ENCODE measurements at places on chromosomes 1 and 21. TPM values are rescaled to one million over a fixed set of nuclear protein-coding genes. Genes with fewer than 3 reads are reported as not detected.

The SMCP gene
- not detected for total RNA-seq

DNA sequence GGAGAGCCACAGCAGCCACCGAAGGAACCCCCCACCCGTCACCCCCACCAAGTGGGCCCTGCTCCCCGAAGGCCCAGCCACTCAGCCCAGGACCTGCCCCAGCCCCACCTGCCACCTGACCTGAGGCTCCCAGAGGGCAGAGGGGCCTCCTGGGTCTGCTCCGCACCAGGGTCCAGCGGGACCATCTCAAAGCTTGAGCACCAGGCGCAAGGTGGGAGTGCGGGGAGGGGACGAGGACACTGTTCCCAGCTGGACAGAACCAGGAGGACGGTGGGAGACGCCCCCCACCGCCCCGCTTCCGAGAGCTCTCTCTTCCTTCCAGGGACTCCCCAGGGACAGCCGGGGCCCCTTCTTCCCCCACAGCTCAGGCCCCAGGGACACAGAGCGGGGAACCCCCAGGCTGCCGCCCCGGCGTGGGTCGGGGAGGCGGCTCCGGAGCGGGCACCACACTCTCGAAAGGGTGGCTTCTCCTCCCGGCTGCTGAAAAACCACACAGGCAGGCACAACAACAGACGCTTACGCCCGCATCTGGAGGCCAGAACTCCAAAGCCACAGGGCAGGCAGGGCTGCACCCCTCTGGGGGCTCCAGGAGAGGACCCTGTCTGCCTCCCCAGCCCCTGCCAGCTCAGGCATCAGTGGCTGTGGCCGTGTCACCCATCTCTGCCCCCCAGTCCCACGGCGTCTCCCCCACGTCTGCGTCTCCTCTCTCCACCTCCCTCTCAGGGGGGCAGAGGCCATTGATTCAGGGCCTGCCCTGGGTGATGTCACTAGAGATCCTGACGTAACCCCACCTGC, 1.9 kb upstream of the TTLL10 start:
- H3K27ac ChIP-seq = no peak overlapping the region
- H3K36me3 ChIP-seq = no peaks in the 10 kb centered on the region
- H3K4me3 ChIP-seq = no peak overlapping the region

DNA sequence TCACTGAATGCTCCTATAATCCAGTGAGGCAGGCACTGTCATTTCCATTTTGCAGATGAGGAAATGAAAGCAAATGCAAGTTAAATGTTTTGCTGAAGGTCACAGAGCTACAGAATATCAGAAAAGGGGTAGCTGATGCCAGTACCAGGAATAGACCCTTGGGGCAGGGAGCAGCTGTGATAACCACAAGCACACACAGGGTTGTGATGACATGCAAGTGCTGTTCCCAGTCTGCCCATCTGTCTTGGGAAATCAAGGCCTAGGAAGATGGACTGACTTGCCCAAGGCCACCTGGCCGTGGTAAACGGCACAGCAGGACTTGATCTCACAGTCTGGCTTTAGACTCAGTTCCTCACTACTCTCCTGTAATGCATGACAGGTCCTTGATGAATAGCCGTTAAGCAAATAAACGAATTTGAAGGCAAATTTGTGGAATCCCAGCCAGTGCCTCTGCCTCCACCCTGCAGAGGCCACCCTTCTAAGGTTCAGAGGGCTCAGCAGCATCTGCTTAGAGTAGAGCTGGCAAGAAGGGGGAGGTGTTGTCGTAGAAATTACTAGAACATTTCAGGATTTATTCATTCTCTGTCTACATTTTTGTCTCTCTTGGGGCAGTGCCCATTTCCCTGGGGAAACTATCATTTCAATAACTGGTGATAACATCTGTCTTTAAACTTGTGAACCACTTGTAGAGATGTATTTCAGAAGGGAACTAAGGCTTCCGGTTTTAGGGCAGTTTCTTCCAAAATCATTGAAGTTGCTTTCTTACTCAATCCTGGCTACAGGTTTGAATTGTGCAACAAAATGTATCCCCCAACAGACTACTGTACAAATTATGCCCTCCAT, 53.2 kb upstream of the MRPS6 start:
- H3K4me1 ChIP-seq = peaks cover 8% of the 10 kb centered on the region
- H3K27me3 ChIP-seq = no peaks in the 10 kb centered on the region
- H3K36me3 ChIP-seq = no peaks in the 10 kb centered on the region

DNA sequence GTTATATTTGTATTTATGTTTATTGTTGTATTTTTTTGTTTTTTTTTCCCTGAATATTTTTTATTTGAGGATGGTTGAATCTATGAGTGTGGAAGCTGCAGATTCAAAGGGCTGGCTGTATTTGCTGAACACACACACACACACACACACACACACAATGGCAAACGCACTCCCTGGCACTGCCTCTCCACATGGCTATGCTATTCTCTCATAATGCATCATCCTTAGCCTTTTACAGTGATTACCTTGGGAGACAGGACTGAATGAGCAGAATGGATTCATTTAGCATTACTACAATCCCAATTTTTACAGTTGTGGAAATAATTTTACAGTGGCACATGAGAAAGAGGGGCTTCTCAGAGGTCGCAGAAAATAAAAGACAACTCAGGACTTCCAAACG, 390.1 kb downstream of the PCP4 start:
- H3K36me3 ChIP-seq = no peaks in the 10 kb centered on the region
- H3K4me1 ChIP-seq = no peaks in the 10 kb centered on the region
- no peak for DNase-seq
- H3K4me3 ChIP-seq = no peak overlapping the region
- H3K27me3 ChIP-seq = no peaks in the 10 kb centered on the region
- H3K27ac ChIP-seq = no peak overlapping the region

DNA sequence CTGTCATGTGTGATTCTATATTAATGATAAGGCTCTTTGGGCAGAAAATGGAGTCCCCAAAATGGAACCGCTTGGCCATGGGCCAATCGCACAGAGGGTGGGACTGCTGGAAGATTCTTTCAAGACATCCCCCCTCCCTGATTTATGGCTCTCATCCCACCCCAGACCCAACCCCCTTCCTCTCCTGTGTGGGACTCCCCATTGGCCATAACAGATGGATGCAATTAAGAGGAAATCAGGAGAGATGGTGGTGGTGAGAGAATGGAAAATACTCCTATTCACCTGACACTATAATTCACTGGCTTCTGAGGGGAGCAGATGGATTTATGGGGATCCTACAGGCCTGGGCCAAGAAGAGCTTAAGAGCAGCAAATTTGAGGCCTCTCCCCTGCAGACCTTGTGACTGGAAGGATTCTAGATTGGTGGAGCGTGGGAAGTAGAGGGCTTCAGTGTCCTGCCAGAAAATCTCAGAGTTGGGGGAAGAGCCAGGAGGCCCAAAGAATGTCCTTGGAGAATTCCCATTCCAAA, 1.7 kb downstream of the IGFN1 start:
- H3K27me3 ChIP-seq = no peaks in the 10 kb centered on the region
- no peak overlapping the region for H3K4me3 ChIP-seq
- no peak for DNase-seq
- no peak overlapping the region for H3K27ac ChIP-seq
- no peaks in the 10 kb centered on the region for H3K4me1 ChIP-seq

The TPTE gene
- total RNA-seq = not detected

GRCh38 chr1:63753591-63753990, 20.2 kb upstream of the ROR1 start:
- H3K4me1 ChIP-seq = no peaks in the 10 kb centered on the region
- no peaks in the 10 kb centered on the region for H3K27me3 ChIP-seq

The OR10J1 gene
- total RNA-seq = not detected

GRCh38 chr21:43739621-43740435, 20.9 kb downstream of the PDXK start:
- no peak overlapping the region for H3K27ac ChIP-seq
- H3K27me3 ChIP-seq = no peaks in the 10 kb centered on the region
- H3K36me3 ChIP-seq = peaks cover 5% of the 10 kb centered on the region

DNA sequence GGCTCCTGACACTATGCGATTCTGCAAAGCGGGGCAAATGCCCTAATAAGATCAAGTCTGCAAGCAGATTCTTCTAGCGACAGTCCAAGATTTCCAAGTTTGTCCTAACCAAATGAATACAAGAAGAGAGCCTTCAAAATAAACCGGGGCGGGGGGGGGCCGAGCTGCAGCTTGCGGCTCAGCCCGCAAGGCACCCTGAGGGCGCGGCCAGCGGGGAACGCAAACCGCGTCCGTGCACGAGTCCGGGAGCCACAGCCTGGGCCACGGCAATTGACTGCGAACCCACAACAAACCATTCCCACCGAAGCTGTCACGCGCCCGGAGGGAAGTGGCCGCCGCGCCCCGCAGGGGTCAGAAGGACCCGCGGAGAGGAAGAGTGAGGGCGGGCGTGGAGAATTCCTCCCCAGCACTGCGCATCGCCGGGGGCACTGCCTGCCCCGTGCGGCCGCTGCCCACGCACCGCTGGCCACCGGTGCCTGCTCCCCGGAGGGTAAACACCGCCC, 687 bp downstream of the TGFBR3 start:
- H3K27me3 ChIP-seq = peaks cover 16% of the 10 kb centered on the region
- peak overlapping the region; percentile 79 for H3K4me3 ChIP-seq
- H3K36me3 ChIP-seq = no peaks in the 10 kb centered on the region
- peaks cover 4% of the 10 kb centered on the region for H3K4me1 ChIP-seq
- H3K27ac ChIP-seq = no peak overlapping the region

DNA sequence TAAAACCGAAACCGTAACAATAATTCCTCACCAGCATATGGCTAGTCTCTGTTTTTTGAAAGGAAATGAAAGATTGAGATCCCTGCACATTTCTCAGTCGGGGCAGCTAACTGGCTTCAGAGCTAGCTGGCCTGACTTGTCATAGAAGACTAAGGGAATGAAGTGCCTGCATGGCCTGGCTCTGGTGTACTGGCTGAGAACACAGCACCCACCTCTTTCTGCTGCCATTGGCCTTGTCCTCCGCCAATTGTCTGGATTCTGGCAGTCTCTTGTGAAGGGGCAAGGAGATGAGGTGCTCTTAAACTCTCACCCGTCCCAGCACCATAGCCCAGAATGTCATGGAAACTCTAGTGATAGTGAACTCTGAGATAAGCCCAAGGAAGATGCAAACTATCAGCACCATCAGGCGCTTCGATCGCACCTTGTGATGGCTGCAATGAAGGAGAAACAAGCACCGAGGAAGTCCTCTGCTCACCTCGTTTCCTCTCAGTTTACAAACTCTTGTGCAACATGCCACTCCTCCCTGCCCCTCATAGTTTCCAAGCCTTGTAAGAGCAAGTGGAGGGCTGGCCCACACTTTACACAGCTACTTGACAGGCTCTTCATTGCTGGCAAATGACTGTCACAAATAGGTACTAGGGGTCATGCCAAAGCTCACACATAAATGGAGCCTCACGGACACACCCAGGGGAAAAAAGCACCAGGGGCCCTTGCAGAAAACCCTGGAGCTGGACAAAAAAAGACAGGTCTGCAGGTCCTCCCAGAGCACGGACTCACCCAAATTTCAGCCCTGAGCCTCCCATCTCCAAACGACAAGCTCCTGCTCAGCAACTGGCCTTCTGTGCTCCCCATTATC, 16.4 kb downstream of the INPP5B start:
- no peaks in the 10 kb centered on the region for H3K4me1 ChIP-seq
- no peak for DNase-seq
- H3K36me3 ChIP-seq = no peaks in the 10 kb centered on the region
- no peak overlapping the region for H3K27ac ChIP-seq
- no peaks in the 10 kb centered on the region for H3K27me3 ChIP-seq
- peak overlapping the region; percentile 87 for H3K4me3 ChIP-seq

GRCh38 chr1:155858800-155859233, 550 bp upstream of the SYT11 start:
- peaks cover 2% of the 10 kb centered on the region for H3K4me1 ChIP-seq
- H3K27me3 ChIP-seq = no peaks in the 10 kb centered on the region
- H3K4me3 ChIP-seq = peak overlapping the region; percentile 24
- DNase-seq = no peak

The RASAL2 gene
- 31.2 TPM for total RNA-seq

DNA sequence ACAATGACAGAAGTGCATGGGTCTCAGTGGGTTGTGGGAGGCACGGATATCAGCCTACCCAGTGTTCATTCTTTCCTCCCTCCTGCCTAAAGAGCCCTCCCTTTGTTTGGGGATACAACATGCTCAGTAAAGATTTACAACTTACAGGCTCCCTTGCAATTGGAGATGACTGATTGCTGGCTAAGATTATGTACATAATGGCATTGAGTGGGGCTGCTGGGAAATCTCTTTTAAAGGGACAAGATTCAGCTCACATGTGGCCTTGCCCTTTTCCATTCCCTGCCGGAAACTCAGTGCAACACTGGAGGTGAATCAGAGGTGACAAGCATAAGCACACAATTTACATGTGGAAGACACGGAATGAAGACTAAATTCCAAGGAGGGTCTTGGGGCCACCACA, 83.7 kb upstream of the CHRM3 start:
- no peaks in the 10 kb centered on the region for H3K36me3 ChIP-seq
- DNase-seq = no peak
- no peak overlapping the region for H3K4me3 ChIP-seq
- H3K4me1 ChIP-seq = no peaks in the 10 kb centered on the region

DNA sequence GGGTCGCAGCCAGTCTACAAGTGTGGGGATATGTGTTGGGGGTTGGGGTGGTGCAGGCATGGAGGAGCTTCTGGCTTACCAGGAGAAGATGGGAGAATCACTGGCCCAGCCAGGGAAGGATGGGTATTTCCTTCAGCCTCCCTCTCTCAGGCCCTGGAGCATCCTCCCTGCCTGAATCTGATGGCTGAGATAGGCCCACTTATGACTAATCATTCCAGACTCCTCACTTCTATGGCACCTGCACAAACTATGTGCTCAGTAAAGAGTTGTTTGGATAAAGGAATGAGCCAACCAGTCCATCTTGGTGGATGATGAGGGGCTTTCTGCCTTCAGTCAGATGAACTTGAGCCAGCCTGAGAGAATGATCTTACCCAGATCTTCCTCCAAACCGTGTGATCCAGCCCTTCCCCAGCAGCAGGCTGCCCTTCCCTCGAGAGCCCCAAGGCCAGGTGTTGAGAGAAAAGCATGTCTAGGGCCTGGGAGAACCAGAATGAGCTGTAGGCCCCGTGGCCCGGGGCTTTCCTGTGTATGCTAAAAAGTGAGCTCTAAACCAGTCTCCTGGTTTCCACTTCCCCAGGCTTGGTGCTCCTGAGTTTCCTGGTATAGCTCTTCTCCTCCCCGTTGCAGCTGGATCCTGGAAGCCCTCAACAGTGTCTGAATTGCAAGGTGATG, 1.3 kb downstream of the GPA33 start:
- no peak for DNase-seq
- H3K27me3 ChIP-seq = no peaks in the 10 kb centered on the region
- H3K4me3 ChIP-seq = no peak overlapping the region
- peaks cover under 1% of the 10 kb centered on the region for H3K4me1 ChIP-seq

DNA sequence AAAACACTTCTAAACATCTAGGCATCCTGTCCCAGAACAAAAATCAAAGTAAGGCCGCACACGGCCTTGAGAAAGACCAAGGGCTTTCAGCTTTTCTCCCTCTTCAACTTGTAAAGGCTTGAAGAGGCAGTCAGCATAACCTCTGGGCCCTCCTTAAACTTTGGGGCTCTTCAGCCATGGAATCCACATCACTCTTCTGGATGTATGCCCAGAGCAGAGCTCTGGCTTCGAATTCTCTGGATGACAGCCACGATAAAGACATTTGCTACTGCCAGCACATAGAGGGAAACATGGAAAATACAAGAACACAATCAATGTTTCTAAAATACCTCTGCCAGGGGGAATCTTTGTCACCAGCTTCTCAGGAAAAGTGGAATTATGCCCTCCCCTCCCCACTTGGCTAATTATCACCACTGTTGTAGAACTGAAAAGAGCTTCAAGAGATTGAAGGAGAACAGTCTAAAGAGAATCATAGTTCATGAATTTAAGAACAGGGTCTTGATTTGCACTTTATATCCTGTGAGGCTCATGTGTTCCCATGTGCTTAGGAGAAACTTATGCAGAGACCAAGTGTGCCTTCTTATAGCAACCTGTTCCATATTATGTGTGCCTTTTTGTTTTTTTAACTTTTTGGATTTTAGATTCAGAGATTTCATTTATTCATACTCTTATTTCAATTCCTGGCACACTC, 39.0 kb upstream of the DPT start:
- no peak overlapping the region for H3K27ac ChIP-seq
- no peaks in the 10 kb centered on the region for H3K27me3 ChIP-seq
- no peaks in the 10 kb centered on the region for H3K4me1 ChIP-seq
- no peaks in the 10 kb centered on the region for H3K36me3 ChIP-seq
- no peak overlapping the region for H3K4me3 ChIP-seq

Data from H1 (cell line).